IPS DF 19.7 (cell line): ENCODE measurements at places on chromosomes 13 and 19.
A peak's percentile ranks its signal among the peaks of the same experiment; 100 is the strongest.

DNA sequence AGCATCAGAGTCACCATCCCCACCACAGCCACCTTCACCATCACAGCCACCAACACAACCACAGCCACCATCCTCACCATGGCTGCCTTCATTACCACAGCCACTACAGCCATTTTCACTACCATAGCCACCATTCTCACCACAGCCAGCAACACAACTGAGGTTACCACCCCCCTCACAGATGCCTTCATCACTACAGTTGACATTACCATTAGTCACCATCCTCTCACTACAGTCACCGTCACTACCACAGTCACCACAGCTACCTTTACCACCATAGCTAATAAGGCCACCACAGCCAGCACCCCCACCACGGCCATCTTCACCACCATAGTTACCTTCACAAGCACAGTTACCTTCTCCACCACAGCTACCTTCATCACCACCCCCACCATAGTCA is 269.6 kb downstream of the DNAJC15 start:
- no peak for DNase-seq

DNA sequence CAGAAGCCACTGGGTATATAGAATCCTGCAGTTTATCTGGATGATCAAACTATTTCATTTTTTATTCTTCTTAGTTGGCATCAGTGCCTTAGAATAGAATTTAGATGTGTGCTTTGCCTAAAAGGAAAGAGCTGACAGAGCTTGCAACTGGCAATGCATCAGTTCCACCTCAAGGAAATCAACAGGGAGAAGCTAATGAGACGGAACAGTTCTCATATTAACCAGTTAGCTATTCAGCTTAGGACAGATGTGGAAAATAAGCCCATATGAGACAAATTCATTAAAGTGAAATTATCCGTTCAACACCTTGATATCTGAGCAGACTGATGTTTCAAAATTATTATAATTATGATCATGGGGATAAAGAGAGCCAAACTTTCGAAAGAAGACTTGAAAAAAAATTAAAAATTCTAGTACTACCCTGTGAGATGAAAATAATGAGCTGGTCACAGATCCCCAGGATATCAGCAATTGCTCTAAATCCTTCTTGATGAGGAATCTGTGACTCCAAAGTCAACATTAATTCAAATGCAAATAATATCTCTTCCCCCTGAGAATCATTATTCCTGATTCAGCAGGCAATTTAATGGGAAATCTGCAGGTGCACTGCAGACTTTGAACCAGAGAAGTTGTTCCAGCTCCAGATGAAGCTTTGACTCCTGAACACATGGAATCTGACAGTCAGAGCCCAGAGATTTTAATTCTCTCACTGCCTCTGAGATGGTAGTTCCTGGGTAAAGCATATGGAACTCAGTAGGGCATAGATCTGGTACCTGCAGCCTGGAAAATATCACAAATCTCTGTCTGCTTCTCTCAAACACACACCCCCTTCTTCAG is 486.8 kb downstream of the FOXO1 start:
- no peak for DNase-seq

GRCh38 chr13:44219577-44220548 is 153.8 kb upstream of the SERP2 start:
- DNase-seq = no peak

GRCh38 chr19:42032431-42032830 is 37.6 kb downstream of the GRIK5 start:
- peak; percentile 57 for DNase-seq

- no peak for DNase-seq
Observed at GRCh38 chr19:3129112-3129511, 6.7 kb upstream of the GNA15 start.

DNA sequence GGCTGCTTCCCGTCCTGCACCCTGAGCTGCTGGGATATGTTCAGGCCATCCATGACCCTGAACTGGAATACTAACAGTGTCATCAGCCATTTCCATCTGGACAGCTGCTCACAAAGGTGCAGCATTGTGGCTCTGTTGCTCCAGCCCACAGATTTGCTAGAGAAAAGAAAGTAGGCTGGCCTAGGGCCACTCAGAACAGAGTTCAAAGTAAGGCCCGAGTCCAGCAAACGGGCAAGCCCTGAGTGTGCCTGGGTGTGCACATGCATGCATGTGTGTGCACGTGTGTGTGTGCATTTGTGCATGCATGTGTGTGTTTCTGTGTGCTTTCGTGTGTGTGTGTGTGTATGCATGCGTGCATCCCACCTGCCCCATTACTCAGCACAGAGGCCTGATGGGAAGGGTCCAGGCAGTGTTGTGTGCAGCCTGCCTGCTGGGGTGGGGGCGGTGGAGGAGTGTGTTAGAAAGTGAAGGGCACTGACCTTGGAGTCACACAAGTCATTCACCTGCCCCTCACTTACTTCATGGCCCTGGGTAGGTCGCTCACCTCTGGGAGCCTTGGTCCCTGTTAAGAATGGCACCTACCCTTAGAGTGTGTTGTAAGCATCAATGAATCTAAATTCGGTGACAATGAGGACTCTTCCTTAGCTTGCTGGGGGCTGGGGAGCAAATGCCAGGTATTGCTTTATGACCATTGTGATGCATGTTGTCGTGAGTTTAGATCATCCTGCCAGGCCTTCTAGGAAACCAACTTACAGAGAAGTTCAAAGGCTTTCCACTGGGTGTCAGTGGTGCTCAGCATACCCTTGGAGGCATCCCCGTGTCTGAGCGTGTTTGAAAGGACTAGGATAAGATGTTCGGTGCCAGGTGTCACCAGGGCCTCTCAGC is 53.2 kb downstream of the GPR12 start:
- no peak for DNase-seq

DNA sequence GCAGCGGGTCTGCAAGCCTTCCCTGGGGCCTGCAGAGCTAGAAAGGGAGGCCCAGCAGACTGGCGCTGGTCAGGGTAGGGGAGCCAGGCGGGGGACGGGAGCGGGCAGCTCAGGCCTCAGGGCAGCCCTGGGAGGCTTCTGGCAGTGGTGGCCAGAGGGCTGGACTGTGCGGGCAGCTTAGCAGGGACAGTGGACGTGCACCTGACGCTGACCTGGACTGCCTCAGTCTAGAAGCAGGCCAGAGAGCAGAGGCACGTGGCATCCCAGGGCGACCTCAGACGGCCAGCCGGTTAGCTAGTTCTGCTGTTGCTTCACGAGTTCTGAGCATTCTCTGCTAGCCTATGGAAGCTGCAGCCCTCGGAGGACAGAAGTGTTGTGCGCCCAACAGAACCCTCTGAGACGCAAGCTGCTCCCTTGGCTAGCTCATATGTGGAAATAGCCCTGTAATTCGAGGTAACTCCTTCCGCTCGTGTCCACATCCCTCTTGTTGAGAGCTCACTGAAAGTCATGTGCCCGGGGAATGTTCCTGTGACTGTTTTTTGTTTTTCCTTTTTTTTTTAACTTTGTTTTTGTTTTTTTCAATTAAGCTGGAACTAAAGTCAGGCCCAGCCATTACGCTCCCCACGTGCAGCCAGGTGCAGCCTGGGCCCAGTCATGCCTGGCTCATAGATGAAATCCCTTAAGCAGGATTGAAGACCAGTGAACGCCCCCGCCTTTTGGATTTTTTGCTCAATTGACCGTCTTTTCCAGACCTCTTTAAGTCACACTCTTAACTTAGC is 1.9 kb upstream of the FAM174C start:
- DNase-seq = no peak

- DNase-seq = no peak
Observed at GRCh38 chr13:49690133-49690994, 922 bp downstream of the EBPL start.

DNA sequence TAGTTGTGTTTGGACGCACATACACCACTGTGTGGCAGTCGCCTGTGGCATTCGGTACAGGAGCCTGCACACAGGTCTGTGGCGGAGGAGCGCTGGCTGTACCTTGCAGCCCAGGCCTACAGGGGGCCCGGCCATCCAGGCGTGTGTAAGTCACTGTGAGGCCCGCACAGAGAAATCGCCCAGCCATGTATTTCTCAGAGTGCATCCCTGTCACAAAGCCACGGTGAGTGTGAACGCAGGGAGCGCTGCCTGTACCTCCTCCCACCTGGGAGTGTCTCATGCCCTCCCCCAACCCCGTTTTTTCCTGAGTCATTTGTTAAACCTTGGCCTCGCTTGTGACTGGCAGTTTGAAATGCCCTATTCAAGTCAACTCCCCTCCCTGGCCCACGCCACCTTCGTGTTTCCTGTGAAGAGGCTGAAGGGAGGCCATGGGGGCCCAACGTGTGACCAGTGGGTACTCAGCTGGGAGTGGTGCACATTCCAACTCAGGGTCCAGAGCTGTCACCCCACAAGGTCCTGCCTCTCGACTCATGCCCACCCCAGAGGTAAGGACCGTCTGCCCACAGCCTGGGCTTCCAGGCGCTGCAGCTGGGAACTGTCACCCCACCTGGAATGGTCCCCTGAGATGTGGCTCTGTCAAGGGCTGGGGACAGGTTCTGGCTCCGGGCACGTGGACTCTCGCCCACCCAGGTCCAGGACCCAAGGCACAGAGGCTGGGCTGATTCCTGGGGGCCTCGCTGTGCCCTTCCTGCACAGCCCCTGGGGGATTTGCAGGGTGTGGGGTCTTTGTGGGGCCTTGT is 11.6 kb upstream of the RASA3 start:
- no peak for DNase-seq

DNA sequence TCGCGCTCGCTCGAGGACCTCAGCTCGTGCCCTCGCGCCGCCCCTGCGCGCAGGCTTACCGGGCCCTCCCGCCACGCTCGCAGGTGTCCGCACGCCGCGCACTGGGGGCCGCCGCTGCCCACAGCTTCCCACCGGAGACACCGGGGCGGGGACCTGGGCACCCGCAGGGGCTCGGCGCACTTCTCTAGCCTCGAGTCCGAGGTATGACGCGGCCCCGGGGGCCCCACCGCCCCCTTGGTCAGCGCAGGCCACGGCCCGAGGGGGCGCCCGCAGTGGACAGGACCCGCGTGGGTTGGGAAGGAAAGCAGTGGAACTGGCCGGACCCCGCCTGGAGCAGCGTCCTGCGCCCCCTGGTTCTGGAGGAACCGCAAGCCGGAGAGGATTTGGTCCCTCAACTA is 2.1 kb upstream of the GRWD1 start:
- DNase-seq = no peak

DNA sequence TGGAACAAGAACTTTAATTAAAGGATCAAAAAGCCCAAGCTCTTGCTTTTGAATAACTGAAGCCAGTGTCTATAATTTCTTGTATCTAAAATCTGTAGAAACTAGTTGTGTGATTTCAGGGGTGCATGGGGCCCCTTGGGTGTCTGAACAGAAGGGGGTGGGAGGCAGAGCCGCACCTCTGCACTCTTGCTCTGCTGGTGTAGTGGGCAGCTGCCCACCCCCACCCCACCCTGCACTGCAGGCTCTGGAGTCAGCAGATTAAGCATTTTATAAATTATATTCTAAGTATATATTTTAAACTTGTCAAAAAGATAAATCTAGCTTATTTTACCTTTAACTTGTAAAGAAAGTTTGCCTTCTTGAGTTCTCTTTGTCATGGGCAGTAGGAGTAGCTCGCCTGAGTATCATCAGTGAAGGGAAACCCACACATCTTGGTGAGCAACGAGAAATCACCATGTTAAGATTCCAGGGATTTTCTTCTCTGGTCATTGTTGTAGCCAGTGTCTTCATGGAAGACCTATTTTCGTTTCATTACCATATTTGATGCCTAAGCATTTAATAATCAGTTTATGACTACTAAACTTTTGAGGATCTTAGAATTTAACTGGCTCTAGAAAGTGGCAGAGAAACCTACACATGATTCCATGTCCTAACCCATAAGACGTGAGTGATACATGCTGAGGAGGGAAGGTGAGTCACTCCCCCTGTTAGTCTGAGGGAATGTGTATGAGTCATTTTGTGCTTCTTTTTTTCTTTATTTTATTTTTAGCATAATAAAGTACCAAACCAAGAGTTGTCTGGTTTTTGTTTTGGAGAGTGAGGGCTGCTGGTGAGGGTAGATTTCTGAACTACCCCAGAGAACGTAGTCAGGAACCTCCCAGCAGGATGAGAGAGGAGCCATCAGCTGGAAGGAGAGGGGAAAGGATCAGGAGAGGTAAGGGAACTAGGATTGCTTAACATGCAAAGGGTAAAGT is 7.7 kb downstream of the UBE2L5 start:
- no peak for DNase-seq
